ENCODE measurements at places on chromosomes 6 and 20.

DNA sequence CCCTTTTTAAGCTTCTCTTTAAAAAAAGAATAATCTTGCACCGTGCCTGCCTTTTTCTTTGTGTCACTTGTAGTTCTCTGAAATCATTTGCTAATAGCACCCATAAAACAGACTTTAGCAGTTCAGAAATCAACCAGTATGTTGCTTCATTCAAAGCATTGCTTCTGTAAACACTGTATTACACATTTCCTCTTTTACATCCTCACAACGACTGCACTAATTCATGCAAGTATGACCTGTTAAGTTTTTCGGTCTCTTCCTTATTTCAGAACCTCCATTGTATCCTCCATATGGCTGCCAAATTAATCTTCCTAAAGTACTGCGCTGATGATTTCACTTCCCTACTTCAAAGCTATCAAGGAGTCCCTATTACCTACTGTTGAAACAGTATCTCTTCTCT is 142.9 kb upstream of the RNF217 start:
- DNase-seq, result no peak

- DNase-seq, result no peak
These were observed 474.1 kb downstream of the RNF144B start for GRCh38 chr6:18861204-18861603.

DNA sequence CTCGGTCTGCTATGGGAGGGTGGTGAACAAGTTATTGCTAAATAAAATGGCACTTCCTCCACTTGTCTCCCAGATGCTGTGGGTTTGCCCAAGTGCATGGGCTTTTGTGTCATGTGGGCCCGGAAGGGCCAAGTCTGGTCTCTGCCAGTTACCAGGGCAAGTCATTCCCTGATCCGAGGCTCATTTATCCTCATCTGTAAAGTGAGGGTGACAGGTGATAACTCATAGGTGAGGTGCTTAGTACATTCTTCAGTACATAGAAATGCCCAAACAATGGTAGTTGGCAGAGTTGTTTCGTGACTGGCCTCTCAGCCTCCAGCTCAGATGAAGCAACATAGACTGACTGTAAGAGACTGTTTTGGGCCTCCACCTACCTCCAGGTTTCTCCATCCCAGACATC is 2.0 kb upstream of the MUCL3 start:
- no peak for DNase-seq

GRCh38 chr6:85600713-85601313 is 7.2 kb upstream of the SNX14 start:
- no peak for DNase-seq

- no peak for DNase-seq
These were observed 115.0 kb downstream of the TSHZ2 start for GRCh38 chr20:53087037-53087777.

DNA sequence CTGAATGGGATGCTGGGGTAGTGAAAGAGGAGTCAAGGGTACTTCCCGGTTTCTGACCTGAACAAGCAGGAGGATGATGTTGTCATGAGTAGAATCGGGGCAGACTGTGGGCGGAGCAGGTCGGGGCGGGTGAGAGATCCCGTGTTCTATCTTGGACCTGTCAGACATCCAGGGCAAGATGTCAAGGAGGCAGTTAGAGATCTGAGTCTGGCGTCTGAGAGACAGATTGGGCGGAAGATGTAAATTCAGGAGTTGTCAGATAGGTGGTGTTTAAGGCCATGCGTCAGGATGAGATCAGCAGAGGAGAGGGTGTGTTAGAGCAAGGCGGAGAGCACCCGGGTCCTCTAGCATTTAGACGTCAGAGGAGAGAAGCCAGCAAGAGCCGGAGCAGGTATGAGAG is 115.5 kb downstream of the DLGAP4 start:
- no peak for DNase-seq

DNA sequence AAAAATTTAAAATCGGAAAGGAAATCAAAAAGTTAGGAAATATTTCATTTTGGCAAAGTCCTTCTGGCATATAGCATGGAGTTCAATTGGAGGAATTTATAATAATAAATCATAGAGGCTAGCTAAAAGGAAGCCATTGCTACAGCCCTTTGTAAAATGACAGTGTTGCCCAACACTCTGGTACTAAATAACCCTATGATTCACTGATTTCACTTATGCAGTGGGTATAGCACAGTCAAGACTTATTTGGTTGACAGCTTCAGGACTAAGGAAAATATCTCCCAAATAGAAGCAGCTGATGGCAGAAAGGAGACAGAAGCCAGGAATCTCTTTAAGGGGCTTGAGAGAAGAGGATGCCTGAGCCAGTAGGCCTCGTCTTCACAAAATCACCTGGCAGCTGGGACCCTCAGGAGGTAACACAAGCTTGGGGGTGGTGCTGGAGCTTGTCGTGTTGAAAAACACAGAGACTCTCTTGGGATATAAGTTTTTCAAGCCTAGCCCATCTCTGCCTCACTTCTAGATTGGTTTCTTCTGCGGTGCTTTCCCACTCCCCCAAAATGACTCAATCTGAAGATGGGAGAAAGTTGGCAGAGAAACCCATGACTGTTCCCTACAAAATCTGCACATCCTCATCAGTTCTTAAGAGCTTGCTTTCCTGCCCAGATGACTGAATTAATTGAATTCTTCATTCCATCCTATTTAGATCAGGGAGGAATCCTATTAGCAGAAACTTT is 38.4 kb upstream of the EYA4 start:
- DNase-seq, result no peak

GRCh38 chr6:16157909-16158308 is 29.0 kb downstream of the MYLIP start:
- DNase-seq, result no peak

- DNase-seq, result no peak
These were observed 45.1 kb upstream of the FAM83D start for GRCh38 chr20:38880952-38881735.

DNA sequence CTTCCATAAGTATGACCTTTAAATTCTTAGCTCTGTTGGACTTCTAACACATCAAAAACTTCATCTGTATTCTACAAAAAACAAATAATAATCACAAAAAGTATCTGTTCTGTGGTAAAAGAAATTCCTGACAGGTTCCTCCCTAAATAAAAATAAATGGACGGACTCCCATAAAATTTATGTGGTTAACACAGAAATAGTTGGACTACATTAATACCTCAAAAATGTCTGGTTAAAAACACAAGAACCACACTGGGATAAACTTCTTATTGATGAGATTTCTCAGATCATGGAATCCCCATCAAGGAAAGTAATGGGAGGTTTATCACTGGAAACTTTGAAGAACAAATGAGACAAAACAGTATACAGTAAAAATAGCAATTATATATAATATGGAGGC is 172.4 kb downstream of the MOXD1 start:
- no peak for DNase-seq

DNA sequence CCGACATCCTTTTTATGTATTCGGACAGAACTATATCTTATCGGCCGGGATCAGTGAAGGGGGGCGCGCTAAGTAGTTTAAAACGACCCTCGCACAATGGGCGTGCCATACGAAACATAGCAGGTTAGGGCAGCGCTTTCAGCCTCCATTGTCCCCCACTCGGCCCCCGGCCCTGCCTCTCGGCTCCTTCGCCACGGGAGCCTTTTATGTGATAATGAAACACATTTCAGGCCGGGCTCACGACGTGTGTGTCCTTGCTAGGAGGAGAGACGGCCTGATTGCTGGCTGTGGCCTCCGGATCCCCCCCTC is 5.3 kb downstream of the FOXA2 start:
- DNase-seq, result no peak

DNA sequence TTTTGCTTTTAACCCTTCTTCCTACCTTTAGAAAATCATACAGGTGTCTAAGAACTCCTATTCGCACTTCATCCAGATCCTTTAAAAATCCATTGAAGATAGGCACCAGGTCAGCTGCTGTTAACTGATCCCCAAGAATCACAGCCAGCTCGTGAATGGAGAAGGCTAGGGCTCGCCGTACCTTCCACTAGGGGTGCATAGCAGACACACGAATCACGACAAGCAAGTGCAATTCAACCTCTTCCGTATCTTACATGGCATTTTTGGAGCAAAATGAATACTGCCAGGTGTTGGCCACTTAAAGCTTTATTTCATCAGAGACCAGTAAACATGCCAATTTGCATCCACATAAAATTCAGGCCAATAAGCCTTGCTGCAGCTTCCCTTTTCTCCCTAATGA is 10.8 kb upstream of the ANKRD60 start:
- DNase-seq, result no peak

DNA sequence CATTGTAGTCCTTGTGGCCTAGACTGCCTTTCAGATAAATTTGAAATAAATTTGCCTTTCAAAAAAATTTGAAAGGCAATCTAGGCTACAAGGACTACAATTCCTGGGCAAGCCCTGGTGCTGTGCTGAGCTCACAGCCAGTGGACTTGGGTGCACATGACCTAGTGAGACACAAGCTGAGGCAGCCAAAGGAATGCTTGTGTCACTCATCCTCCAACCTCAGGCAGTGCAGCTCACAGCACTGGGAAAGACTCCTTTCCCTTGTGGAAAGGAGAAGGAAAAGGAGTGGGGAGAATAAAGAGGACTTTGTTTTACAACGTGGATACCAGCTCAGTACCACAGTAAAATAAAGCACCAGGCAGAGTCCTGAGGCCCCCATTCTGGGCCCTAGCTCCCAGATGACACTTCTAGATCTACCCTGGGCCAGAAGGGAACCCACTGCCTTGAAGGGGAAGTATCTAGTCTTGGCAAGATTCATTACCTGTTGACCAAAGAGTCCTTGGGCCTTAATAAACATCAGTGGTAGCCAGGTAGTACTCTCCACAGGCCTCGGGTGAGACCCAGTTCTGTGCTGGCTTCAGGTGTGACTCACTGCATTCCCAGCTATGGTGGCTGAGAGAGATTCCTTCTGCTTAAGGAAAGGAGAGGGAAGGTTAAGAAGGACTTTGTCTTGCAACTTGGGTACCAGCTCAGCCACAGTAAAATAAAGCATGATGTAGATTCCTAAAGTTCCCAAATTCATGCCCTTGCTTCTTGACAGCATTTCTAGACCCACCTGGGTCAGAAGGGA is 659.7 kb upstream of the FLRT3 start:
- no peak for DNase-seq

DNA sequence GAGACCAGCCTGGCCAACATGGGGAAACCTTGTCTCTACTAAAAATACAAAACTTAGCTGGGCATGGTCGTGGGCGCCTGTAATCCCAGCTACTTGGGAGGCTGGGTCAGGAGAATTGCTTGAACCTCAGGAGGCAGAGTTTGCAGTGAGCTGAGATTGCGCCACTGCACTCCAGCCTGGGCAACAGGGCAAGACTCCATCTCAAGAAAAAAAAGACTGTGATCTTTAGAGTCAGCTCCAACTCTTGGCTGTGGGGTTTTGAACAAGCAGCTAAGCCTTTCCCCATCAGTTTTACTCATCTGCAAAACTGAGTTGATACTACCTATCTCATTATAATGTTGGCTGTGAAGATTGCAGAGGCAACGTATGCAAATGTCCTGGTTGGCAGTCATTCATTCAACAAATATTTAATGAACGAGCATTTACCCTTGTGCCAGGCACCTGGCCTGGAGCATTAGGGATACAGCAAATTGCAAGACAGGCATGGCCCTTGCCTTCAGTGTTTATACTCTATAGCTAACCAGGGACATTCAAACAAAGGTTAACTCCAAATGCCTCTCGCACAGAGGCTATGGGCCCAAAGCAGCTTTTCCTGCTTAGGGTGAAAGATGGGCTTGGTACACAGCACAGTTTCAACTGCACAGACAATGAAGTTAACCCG is 37.8 kb downstream of the ILRUN start:
- no peak for DNase-seq

DNA sequence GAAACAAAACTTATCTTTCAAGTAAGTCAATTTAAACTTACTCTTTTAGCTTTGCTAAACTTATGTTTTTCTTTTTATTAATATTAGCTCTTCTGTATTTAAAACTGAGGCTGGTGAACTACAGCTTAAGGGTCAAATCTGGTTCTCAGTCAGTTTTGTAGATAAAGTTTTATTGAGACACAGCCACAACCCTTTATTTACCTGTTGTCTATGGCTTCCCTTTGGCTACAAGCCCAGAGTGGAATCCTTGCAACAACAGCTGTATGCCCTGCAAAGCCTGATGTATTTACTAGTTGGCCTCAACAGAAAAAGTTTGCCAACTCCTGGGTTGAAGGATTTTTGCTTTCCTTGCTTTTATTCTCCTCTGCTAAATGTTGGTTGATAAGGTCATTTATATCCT is 491.4 kb upstream of the RNF217 start:
- no peak for DNase-seq

GRCh38 chr6:124823240-124824111 is 138.8 kb upstream of the RNF217 start:
- no peak for DNase-seq

GRCh38 chr6:159676890-159677505 is 16.0 kb downstream of the SOD2 start:
- no peak for DNase-seq

GRCh38 chr20:23118144-23118543 is 32.0 kb upstream of the CD93 start:
- no peak for DNase-seq

DNA sequence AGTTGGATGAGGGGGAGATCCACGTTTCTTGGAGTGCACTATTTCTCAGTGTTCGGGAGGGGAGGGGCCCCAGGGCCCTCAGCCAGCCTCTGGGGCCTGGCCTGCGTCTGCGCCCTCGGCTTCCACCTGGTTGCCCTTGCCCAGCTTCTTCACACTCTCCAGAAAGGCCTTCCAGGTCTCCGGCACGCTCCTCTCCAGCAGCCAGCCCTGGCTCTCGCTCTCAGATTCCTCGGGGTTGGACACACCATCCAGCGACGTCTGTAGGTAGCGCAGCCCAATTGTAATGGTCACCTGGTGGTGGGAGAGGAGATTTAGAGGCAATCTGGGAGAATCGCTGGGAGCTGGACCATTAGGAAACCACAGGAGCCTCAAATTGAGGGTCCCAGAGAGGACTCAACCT is 24.2 kb downstream of the PRPH2 start:
- no peak for DNase-seq

DNA sequence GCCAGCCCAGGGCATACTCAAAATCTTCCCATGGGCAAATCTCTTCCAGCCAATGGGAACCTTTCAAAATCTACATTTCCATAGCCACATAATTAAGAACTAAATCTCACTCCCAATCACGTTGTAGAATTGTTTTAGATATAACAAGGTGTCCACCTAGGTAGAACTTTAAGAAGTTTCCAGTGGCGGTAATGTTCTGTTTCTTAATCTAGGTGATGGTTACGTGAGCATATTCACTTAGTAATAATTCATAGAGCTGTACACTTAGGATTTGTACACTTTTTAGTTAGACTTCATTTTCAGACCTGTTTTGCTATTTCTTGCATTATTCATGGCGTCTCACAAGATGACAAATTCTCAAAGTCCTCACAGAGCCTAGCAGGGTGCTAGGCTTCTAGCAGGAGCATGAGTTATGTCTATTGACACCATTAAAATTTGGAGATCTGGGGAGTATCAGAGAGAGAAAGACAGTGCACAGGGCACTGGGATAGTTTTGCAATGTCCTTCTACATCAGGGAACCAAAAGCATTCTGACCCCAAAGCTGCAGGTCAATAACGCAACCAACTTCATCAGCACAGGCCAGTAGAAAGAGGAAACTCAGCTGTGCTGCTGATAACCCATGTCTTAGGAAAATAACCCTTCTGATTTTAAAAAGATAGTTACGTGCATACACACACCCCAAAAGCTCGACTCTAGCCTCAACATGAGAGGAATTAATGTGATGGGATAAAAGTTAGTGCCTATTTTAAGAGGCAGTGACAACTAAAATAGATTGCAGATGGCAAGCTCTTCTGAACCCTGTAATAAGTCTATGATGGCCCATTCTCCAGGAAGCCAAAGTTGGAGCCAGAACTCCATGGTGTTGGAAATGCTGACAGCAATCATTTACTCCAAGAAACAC is 518.1 kb upstream of the JARID2 start:
- no peak for DNase-seq

GRCh38 chr6:34130862-34131261 is 15.0 kb downstream of the GRM4 start:
- DNase-seq, result no peak

Measured in stimulated activated CD8-positive, alpha-beta memory T cell treated with anti-CD3 and anti-CD28 coated beads, Interleukin-2, amount 100 ng/mL, for 48 hours (primary cell).